ENCODE measurements at places on chromosomes 13 and 19. TPM values are rescaled to one million over a fixed set of nuclear protein-coding genes. Genes with fewer than 3 reads are reported as not detected.

The SYNE4 gene
- total RNA-seq, result not detected

The CALR3 gene
- total RNA-seq, result not detected

The SHC2 gene
- total RNA-seq, result 1.1 TPM

The TEX29 gene
- not detected for total RNA-seq

The ELANE gene
- 0.49 TPM for total RNA-seq

The SULT2A1 gene
- not detected for total RNA-seq

The TTYH1 gene
- not detected for total RNA-seq

The CYP2A7 gene
- not detected for total RNA-seq

The TLE6 gene
- total RNA-seq, result 2.3 TPM

The EPN1 gene
- 93.9 TPM for total RNA-seq

The CASP14 gene
- 0.12 TPM for total RNA-seq

The C1QTNF9 gene
- not detected for total RNA-seq

The OBI1 gene
- 14.1 TPM for total RNA-seq

The SLC6A16 gene
- 0.12 TPM for total RNA-seq

The LSM14A gene
- total RNA-seq, result 66.9 TPM

The ZNF772 gene
- 23.2 TPM for total RNA-seq

The HSPH1 gene
- total RNA-seq, result 17.4 TPM

The COG6 gene
- total RNA-seq, result 42.0 TPM

The ADGRE3 gene
- not detected for total RNA-seq

Measured in hair follicle dermal papilla cell (primary cell).